AG09309 (cell line): ENCODE measurements at places on chromosomes 4 and X.
A peak's percentile ranks its signal among the peaks of the same experiment; 100 is the strongest.

DNA sequence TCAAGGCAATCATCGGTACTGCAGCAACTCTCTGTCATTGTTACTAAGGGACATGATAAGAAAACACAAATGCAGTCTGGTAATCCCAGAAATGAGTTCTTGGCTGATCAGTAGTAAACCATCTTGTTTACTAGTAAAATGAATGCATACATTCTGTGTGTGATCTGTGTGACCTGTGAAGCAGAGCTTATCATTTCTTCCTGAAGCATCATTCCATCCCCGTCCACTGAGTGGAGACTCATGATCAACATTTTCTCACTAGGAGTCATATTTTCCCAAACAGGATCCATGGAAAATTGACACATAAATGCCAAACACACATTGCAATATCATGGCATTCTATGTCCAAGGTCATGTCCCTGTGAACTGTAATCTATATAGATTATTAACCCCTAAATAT, 226.1 kb downstream of the ANKRD50 start:
- no peak for DNase-seq

- peak; percentile 52 for DNase-seq
Measured at GRCh38 chrX:103565752-103566151, 19.6 kb upstream of the TCEAL4 start.

GRCh38 chr4:156575430-156576073, 396.0 kb downstream of the PDGFC start:
- no peak for DNase-seq

- DNase-seq = no peak
Measured at GRCh38 chr4:88709989-88710388, 12.4 kb upstream of the NAP1L5 start.

- no peak for DNase-seq
Measured at GRCh38 chr4:102501447-102501696, 213 bp downstream of the NFKB1 start.

- no peak for DNase-seq
Measured at GRCh38 chr4:75886104-75886503, 16.1 kb downstream of the PPEF2 start.
